Hematopoietic multipotent progenitor cell treated with erythropoietin and hydrocortisone succinate and interleukin-3 and kit ligand, for 17 days (in vitro differentiated cells): ENCODE measurements at places on chromosomes 4 and X.

DNA sequence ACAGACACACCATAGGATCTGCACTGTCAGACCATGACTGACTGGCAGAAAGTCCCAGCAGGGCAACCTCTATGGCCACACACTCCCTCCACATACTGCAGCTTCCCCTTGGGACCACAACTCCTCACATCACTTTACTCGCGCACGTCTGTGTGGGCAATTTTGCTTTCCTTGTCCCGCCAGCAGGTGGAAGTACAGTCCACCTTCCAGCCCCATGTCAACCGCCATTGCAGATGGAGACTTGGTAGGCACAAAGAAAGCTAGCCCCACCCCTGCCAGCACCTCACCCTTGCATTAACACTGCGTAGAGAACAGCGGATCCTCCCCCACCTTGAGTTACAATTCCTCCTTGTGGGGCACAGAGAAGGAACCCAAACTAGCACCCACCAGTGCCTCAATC is 74.4 kb upstream of the NAP1L2 start:
- DNase-seq = no peak

DNA sequence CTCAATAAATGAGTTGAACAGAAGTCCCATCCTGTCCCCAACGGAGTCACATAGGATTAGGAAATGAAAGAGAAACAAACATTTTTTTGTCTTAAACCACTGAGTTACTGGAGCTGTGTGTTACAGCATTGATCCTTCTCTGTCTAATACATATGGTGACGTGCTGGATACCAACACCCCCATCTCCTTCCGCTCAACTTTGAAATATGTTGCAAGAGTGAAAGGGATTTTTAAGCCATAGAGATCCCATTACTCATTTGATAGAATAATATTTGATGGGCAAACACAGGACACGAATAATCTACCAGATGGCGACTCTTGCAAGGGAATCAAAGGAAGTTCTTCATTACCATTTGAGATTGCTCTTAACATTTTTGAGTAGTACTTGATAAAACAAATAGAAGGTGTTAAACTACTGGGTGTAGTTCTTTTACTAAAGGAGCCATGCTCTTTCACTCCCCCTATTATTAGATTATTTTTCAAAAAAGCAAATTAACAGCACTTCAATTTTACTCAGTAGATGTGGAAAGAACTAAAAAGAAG is 140.5 kb downstream of the PACRGL start:
- no peak for DNase-seq

DNA sequence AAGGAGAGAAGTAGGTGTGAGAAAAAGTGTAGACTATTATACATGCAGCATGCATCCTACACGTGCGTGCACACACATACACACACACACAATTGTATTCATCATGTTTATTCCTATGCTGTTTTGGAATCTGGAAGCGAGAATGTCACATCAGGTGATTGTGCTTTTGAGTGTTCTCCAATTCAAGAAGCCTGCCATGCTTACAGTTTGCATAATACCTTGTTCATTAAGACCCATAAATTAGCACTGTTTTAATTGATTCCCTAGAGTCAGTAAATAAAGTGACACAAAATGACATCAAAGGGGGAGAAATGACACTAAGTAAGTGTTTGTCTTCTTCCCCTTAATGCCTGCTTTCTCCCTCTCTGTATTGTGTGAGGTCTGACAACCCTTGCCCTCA is 336.1 kb upstream of the IGFBP7 start:
- DNase-seq = no peak

- DNase-seq = no peak
These were observed 47.9 kb downstream of the TLR10 start for GRCh38 chr4:38734911-38735310.

DNA sequence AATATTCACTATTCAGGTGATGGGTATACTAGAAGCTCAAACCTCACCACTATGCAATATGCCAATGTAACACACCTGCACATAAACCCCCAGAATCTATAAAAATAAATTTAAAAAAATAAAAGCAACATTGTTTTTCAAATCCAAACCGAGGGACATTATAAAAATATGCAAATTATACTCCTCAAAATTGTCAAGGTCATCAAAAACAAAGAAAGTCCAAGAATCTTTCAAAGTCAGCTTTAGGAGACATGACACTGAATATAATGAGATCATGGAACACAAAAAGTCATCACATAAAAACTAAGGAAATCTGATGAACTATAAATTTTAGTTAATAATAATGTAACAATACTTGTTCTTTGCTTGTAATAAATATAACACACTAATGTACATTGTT is 43.2 kb upstream of the AR start:
- no peak for DNase-seq

DNA sequence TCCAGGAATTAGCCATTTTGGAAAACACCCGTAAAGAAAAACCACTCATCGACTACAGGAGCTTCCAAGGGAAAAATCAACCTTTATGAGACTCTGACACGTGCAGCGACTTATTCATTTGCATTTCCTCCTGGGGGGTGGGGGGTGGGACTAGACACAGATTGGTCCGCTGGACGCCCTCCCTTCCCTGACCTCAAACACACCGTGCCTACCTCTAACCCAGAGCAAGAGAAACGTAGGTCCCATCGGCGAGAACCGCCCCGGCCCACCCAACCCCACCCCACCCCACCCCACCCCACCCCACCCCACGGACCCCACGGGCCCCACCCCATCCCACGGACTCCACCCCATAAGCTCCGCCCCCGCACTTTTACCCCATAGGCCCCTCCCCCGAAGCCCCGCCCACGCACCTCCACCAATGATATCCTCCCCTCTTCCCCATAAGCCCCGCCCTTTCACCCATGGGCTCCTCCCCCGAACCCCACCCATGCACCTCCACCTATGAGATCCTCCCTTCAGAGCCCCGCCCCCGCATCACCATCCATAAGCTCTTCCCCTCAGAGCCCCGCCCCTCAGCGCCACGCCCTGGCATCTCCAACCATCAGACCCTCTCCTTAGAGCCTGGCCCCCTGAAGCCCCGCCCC is 1.1 kb downstream of the GTPBP6 start:
- DNase-seq = no peak

DNA sequence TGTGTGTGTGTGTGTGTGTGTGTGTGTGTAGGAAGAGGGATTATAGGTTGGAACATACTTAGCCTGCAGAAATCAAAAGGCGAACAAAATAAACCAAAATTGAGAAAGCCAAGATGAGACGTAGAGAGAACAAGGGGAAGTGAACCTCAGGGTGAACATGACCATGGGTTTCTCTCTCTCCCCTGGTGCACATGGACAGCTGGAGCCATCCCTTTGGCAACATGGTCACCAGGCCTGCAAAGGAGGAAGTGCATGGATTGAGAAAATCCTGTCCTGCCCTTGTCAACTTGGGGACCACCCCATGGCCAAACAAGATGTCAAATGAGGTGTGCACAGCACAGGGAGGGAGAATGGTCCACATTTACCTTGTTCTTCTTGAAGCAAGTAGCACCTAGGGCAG is 23.1 kb downstream of the LGI2 start:
- no peak for DNase-seq

DNA sequence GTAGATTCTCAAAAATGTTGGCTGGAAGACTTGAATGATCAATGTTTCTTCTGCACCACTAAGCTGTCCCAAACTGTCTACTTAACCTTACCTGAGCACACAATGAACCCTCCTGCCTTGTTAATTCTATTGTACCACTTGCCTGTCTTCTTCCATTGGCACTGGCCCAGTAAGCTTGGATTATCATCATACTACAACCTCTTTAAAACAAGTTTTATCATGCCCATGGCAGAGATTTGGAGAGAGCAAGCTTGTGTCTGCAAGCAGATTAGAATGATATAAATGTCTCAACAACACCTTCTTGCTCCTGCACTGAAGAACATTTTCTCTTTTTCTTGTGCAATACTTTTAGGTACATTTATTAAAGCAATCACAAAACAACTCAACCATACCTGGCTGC is 74.0 kb upstream of the VMA21 start:
- DNase-seq = no peak

DNA sequence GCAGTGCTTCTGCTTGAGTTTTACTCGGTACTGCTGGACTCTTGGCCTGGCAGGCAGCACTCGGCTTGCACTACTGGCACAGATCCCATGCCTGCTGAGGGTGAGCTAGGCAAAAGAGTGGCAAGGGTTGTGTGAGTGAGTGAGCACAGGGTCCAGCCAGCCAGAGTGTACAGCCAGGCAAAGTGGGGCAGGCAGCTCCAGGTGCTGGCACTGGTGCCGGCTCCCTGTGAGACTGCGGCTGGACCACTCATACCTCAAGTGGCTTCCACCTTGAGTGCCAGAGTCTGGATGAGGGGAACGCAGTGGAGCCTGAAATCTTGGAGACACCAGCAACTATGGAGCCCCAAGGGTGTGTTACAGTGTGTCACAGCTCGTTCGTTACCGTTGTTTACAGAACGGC is 1451.9 kb upstream of the AGA start:
- no peak for DNase-seq

GRCh38 chr4:146590801-146591200 is 47.9 kb upstream of the POU4F2 start:
- DNase-seq = no peak

DNA sequence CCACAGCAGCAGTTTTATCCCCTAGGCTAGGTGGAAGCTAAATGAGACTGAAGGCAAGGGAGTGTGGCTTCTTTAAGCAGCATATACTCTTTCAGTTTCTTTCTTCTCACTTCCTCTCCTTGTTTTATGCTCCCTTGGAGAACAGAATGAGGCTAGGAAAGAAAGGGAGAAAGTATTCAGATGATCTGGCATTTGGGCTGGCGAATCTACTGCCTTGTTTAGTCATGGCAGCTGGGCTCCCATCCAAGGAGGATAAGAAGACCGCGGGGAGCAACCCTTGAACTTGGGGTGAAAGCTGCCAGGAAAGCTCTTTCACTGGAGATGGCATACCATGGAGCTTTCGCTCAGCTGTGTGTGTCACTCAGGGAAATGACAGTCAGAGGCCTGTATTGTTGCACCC is 72.1 kb downstream of the ARHGEF38 start:
- DNase-seq = no peak

DNA sequence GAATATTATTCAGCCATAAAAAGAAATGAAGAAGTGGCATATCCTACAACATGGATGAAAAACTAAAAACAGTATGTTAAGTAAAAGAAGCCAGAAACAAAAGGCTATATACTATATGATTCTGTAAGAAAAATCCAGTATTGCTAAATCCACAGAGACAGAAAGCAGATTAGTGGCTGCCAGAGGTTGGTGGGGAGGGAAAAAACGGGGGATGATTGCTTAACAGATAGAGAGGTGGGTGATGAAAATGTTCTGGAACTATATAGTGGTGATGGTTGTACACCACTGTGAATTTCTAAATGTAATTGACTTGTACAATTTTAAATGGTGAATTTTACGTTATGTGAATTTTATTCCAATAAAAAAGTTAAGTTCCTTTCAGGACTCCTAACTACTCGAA is 157.6 kb upstream of the SH3RF1 start:
- DNase-seq = no peak
